ENCODE measurements at places on chromosomes 12 and 14.

GRCh38 chr14:61598980-61599379 is 96.3 kb upstream of the HIF1A start:
- peak; percentile 70 for DNase-seq

DNA sequence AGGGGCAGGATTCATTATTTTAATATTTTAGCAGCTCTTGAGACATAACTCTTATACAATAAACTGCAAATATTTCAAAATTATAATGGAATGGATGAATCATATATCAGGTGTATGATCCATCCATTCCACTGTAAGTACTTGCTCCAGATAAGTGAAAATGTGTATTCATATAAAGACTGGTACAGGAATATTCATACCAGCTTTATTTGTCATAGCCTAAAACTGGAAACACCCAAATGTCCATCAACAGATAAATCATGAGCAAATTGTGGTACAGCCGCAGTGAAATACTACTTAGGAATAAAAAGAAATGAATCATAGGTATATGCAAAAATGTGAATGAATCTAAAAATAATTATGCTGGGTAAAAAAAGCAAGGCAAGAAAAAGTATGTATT is 263.6 kb upstream of the SYT10 start:
- no peak for DNase-seq

DNA sequence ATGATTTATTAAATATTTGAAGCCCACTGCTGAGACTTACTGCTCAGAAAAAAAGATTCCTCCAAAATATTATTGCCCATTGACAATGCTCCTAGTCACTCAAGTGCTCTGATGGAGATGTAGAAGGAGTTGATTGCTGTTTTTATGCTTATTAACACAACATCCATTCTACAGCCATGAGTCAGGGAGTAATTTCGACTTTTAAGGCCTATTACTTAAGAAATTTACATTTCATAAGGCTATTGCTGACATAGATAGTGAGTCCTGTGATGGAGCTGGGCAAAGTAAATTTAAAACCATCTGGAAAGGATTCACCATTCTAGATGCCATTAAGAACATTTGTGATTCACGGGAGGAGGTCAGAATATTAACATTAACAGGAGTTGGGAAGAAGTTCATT is 5.2 kb downstream of the KCNJ8 start:
- no peak for DNase-seq

DNA sequence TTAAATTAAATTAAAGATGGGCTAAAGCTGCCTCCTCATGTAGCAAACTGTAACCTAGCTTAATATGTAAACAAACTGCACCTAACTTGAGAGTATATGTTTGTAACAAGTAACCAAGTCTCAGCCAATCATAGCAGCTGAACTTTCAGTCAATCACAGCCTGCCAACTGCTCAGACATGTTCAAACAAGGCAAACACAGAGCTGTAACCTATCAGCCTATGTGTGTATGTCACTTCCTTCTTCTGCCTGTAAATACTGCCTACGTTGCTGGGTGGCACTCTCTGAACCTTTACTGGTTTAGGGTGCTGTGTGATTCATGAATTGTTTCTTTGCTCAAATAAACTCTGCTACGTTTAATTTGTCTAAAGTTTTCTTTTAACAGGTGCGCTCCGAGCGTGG is 2.9 kb downstream of the SERPINA6 start:
- DNase-seq, result no peak

DNA sequence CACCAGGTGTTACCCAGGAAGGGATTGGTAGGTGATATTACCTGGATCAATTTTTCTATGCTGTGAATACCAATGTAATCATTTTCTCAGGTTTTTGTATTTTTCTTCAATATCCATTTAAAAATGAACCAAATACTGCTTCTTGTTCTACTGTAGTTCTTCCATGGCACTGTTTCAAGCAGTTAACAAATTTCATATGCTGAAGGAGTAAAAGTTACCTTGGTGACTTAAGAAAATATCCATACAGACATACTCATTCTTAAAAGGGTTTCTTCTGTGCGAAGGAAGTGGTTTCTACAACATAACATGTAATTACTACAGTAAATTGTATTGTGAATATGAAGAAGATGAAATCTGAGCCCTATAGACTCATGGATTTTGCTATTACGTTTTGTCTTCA is 222.5 kb downstream of the TMEM117 start:
- no peak for DNase-seq

All from suppressor macrophage treated with lipopolysaccharide for 4 hours (primary cell).